Hippocampal formation (tissue), 2 donors: ENCODE measurements at places on chromosomes 5 and 9.

GRCh38 chr9:112203536-112203935 is 28.4 kb upstream of the SUSD1 start:
- DNase-seq = no peak

DNA sequence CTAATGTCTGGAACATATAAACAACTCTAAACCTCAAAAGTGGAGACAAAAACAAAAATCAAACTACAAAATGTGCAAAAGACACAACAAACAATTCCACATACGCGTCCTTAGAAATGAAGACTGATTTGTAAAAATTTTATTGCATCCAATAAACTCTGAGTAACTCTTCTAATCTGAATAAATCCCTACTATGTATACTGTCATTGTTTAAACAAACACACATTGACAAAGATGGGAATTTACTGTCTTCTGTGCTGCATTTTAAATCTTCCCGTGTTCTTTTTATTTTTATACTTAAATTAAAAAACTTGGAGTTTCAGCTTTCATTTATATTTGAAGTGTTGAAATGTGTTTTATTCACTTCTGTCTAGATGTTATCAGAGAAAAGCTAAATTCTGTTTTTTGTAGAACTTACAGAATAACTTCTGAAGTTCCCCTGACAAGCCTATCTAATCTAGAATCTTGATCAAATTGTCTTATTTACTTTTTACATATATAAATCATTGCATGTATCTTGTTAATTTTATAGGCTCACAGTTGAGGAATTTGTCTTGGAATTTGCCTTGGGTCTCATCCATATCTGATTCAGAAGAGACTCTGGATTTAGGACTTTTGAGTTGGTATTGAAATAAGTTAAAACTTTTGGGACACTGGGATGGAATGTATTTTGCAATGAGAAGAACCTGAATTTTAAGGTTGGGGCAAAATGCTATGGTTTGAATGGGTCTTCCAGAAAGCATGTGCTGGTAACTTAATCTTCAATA is 2064.4 kb upstream of the C9orf72 start:
- DNase-seq = no peak

DNA sequence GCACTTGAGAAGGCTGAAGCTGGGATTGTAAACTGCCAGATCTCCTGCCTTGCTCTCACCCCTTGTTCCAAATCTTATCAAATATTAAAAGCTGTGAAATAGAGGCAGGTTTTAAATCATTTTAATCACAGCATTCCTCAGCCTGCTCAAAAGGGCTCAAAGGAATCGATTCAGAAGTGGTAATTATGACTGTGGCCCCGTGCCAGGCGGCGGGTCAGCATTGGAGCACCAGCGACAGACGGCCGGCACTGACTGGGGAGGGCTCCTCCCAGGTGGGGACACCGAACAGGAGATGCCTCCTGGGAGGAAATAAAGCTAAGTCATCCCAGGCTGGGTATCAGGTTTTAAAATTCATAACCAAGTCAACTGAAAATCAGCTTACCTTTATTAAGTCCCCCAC is 66.7 kb downstream of the KCNIP1 start:
- no peak for DNase-seq

GRCh38 chr5:77083088-77083487 is 4.0 kb downstream of the ZBED3 start:
- DNase-seq = no peak

DNA sequence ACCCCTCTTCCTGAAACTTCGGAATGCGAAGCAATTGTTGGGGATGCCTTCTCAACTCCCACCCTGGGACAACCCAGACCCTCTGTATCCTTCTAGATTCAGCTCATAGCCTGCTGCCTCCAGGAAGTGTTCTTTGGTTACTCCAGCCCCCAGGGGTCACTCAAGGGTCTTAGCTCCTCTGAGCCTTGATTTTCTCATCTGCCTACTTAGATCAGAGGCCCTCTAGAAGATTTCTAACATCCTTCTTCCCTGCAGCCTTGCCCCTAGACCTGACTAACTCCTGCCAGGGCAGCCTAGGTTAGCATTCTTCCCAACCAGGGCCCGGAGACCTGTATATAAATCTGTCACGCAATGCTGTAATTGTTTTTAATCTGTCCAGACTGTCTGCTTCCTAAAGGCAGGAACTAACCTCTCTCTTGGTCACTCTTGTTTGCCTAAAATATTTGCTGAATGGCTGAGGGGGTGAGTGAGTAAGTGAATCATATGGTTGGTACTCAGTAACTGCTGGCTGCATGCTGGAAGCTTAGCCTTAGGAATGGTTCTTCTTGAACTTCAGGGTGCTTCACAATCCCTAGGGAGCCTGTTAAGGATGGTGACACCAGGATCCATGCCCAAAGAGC is 8.2 kb downstream of the GALNT10 start:
- no peak for DNase-seq

- no peak for DNase-seq
These were observed 220.1 kb downstream of the FAM114A2 start for GRCh38 chr5:153818626-153819025.

DNA sequence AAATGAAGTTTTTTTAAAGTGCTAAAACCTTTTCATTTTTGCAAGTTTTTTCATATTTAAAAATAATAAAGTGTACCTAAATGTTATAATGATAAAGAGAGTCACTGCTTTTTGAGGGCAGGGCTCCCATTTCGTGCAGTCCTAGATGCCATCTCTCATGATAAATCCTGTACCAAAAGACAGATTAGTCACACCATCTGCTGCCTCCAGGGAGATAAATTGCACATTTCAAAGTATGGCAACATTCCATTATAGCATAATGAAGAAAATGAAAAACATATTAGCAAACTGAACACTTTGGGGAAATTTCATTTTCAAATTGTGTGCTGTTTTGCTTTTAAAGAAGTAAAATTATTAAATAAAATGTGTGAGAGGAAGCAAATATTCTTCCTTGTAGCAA is 257.2 kb downstream of the KIAA0825 start:
- DNase-seq = no peak
